ENCODE measurements at places on chromosomes 2 and 18.

- peak; percentile 97 for DNase-seq
Observed at GRCh38 chr2:38508311-38509039, 94.3 kb downstream of the HNRNPLL start.

DNA sequence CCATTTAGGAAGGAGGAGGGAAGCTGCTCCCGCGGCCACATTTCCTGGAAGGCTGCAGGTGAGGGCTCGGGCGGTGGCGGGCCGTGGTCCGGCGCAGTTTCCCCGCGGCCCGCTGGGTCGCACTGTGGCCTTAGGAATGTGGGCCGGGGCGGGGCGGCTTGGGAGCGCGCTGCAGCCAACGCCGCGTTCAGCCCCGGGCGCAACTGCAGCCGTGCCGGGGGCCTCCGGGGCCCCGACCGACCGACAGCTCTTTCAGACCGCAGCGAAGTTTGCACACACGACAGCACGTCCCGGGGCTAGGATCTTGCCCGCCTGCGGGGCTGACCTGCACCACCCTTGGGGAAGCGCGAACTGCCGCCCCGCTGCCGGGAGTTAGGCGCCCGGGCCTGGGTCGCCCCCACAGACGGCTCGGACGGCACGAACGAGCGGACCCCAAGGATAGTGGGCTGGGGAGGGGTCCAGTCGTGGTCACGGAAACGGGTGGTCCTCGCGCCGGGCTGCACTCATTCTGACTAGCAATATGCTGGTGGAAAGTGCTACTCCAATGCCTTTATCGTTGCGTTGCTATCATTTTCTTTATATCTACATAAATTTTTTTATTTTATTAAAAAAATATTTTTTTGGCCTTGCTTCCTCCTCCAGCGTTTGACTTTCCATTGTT lies 69.9 kb upstream of the DLX2 start:
- DNase-seq = peak; percentile 72

DNA sequence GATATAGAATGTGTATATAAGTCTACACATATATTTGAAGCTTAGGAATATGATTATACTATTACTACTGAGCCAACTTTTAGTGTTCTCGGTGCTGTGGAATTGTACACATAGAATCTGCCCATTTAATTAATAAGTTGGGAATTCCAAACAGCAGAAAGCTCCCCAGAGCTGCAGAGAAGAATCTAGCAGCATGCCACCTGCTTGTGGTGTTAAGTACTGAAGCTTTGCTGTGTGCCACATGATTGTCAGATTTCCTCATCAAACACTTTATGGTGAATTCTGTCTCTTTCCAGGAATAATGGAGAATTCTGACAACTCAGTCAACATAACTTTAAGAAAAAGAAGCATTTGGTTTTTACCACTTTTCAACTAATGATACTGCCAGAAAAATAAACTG lies 117.8 kb downstream of the WDSUB1 start:
- no peak for DNase-seq

DNA sequence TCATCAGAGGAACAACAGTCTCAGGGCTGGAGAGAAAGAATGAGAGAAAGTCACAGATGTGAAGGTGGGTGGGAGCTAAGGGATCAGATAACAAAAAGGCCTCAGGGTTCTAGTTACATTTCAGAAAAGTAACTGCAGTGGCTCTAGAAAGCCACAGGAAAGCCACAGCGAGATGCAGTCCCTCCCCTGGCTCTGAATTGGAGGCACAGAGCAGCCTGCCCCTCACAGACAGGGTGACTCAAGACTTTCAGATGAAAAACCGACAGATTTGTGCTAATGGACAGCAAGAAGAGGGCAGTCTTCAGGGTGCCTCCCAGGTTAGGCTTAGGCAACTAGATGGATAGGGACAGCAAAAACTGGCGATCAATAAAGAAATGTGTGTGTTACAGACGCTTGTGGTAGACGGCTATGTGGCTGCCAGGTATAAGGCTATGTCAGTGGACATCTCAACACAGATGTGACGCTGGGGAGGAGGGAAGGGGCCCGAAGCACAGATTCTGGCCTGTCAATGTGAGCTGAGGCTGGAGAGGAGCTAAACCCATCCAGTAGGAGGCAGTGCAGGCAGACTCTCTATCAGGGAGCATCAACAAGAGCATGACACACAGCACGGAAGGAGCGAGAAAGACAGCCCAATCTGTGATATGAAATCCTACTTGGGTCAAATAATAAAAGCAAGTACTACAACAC lies 26.2 kb downstream of the UNC50 start:
- no peak for DNase-seq

- no peak for DNase-seq
Observed at GRCh38 chr18:8813611-8814010, 108.3 kb downstream of the MTCL1 start.

- DNase-seq = no peak
Observed at GRCh38 chr2:239017491-239018098, 169.7 kb downstream of the TWIST2 start.

DNA sequence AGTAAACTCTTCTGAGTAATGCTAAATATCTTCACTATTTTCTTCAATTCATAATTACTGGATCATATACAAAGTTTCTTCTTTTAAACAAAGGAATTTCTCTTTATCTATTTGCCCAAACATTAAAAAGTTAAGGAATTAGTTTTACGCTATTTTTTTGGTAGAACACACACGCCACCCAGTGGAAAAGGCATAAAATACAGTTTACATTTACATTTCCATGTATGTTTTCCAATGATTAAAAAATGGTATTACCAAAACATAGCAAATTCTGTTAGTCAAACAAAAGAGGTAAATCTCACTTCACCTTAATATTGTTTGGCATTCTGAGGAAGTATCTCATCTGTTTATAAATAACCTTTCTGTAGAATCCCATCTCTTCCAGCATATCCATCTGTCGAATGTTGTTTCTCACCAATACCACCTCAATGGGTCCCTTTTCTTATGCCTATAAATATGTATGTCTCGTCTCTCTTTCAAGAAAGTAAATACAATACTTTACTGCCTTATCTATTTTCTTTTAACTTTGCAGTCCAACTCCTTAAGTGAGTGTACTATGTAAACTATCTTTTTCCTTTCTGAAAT lies 7.2 kb downstream of the BOLL start:
- peak; percentile 17 for DNase-seq

DNA sequence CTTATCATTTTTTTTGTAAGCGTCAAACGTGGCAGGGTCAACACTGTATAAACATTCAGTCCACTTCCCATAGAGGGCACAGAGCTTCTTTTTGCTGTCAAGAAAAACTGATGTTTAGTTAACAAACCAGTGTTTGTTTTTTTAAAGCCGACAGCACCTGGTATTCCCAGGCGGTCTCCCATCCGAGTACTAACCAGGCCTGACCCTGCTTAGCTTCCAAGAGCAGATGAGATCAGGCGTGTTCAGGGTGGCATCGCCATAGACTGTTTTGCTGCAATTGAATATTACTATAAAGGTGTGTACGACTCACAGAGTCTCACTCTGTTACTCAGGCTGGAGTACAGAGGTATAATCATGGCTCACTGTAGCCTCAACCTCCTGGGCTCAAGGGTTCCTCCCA lies 31.5 kb downstream of the CABYR start:
- DNase-seq = no peak

DNA sequence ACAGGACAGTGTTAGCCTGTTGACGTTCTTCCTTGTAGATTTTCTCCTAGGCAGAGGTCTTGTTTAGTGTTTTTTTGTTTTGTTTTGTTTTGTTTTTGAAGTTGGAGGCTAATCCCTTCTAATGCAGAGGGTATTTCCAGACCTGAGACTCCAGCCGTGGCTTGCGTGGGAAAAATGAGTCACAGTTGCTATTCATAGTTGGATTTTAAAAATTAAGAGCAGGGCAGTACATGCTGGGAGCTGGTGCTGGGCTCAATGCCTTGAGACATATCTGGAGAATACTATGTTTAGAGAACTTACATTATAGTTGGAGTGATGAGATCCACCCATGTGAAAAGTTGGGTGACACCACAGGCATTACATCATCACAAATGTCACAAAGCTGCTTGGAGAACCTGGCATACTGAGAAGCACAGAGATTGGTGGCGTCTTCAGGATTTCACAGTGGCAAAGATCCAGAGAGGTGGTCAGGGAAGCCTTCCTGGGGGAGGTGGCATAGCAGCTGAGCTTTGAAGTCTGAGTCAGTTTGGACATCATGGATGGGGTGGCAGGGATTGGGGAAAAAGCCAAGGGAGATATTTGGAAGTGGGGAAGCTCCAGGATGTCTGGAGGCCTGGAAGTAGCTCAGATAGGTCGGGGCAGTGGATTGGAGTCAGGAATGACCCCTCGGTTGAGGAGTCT lies 249.4 kb downstream of the LOXHD1 start:
- DNase-seq = peak; percentile 2

- DNase-seq = no peak
Observed at GRCh38 chr2:129481306-129482219, 497.9 kb upstream of the RAB6C start.

- no peak for DNase-seq
Observed at GRCh38 chr2:119422360-119423107, 9.1 kb upstream of the TMEM37 start.

DNA sequence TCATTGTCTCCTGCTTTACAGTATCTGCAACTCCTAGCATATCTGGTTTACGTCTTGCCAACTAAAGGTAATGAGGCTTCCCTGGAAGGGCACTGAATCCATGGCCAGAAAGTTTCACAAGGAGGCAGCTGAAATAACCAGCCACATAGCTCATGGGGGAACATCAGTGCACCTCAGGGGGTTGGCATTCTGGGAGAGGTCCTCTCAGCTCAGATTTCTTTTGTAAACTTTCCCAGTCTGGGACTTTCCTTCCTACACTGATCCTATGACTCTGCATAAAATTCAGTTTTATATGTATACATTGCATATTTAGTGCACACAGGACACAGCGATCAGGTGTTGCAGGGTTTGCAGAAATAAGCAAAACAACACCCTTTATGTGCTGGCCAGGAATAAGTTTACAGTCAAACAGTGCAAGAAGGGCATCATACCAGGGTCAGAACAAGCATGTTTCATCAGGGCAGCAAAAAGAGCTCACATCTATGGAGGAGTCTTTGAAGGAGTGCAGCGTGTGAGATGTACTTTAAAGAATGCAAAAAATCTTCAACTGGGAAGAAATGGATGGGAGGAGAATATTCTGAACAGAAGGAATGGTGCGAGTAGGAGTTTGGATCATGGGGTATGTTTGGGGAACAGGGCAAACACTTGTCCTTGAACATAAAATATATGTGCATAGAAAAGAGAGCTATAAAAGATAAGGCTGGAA lies 240.6 kb upstream of the RAB12 start:
- DNase-seq = no peak

- DNase-seq = peak; percentile 45
Observed at GRCh38 chr2:196914867-196915460, 11.5 kb downstream of the PGAP1 start.

- DNase-seq = no peak
Observed at GRCh38 chr18:78642296-78642951, 337.2 kb upstream of the SALL3 start.

DNA sequence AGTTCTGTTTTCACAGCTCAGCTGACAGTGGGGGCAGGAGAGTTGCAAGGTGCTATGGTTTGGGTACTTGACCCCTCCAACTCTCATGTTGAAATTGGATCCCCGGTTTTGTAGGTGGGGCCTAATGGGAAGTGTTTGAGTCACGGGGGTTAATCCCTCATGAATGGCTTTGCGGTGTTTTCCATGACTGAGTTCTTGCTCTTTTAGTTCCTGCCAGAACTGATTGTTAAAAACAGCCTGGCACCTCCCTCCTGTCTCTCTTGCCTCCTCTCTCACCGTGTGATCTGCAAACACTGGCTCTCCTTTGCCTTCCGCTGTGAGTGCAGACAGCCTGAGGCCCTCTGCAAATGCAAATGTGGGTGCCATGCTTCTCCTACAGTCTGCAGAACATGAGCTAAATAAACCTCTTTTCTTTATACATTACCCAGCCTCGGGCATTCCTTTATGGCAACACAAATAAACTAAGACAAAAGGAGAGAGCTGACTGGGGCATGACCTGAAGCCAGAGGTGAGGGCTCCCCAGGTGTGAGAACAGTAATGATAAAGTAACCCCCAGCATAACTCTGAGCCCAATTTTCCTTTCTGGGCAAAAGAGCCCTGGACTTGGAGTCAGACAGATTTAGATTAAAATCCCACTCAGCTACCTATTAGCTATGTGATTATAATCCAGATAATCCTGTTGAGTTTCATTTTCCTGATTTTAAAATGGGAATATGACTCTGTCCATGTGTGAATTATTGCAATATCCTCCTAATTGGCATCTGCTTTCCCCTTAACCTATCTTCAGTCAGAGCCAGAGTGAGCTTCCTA lies 64.9 kb upstream of the CAPN13 start:
- no peak for DNase-seq
